ENCODE measurements at places on chromosomes 12 and 14.

DNA sequence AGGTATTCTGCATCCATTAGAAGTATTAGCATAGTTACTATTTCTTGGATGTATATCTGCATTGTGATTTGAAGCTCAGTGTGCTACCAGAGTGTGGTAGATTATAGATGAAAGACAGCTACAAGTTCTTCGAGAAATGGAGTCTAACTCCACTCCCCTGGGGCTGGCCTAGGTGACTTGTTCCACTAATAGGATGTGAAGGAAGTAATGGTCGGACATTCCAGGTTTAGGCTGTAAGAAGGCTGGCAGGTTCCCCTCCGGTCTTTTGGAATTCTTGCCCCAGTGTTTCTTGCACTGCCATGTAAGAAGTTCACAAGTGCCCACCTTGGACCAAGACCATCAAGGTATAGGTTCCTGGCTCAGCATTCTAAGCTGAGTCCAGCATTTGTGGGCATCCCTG lies 236.4 kb downstream of the FLRT2 start:
- no peak for DNase-seq

GRCh38 chr12:22536346-22536945 lies 7.9 kb downstream of the C2CD5 start:
- no peak for DNase-seq

DNA sequence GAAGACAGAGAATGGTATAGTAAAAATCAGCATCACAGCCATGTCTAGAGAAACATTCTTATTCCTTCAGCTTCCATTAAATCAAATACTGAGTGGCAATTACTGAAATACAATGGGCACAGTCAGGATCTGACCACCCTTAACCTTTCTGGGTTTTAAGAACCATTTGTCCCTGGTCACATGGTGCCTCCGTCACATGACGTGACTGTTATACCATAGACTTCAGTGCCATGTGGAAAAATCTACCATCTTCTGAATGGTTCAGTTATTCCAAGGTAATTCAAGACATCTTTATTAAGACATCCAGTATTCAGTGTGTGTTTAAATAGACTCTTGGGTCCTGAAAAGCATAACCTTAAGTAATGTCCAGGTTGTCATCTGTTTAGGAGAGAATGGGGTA lies 553.1 kb upstream of the FLRT2 start:
- DNase-seq = no peak

DNA sequence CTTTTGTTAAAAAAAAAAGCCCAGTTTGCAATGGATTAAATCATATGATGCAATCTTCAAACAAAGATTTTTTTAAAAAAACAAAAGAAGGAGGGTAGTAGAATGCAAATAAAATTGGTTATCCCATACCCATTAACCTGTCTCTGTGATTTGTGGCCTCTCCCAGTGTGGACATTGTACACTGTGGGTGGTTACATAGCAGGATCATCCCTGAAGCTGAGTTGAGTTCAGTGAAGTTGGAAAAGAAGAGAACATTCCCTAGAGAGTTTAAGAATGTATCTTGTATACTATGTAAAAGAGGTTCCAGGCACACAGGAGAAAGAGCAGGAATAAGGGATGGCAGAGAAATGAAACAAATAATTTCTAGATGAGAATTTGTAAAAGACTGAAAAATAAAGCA lies 142.4 kb upstream of the SLC16A7 start:
- no peak for DNase-seq

- no peak for DNase-seq
Measured at GRCh38 chr14:24347134-24347533, 7.3 kb upstream of the RIPK3 start.

GRCh38 chr12:64538121-64538520 lies 72.2 kb upstream of the RASSF3 start:
- DNase-seq = no peak

- DNase-seq = peak; percentile 88
Measured at GRCh38 chr12:93571365-93571924, 1.0 kb upstream of the SOCS2 start.

GRCh38 chr14:79543967-79544697 lies 667.2 kb downstream of the DIO2 start:
- no peak for DNase-seq

DNA sequence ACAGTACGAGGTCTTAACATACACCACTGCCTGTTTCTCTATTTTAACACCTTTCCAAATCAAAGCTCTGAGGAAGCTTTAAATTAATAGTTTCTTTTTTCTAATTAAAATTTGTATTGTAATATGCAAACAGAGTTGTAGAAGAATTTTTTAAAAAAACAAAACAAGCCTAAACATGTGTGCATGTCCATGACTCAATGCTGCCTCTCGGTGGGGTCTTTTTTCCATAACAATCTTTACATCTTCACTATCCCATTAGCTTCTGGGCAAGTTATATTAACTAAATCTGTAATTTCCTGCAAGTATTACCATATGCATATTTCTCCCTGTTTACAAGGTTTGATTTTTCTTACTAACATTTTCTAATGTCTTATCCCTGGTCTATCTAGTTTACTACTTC lies 143.9 kb upstream of the NAV3 start:
- peak; percentile 43 for DNase-seq

GRCh38 chr12:124685689-124686369 lies 118.4 kb upstream of the NCOR2 start:
- no peak for DNase-seq

- no peak for DNase-seq
Measured at GRCh38 chr12:5787828-5788227, 157.2 kb downstream of the ANO2 start.

DNA sequence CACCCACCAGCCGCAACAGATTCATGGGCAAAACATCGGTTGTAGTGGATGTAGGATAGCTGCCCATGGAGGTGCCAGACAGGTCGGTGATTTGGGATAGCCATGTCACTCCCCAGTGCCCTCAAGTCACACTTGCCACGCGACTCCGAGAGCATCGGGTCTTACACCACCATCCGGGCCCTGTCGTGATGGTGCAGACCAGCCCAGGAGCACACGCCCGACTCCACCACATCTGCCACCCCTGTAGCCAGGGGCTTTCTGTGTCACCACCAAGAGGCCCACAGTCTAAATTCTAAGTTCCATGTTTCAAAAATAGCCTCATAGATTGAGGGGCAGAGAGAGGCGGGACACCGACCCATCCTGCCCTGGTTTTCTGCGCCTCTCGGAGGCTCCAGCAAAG lies 18.0 kb downstream of the FOXN4 start:
- no peak for DNase-seq

DNA sequence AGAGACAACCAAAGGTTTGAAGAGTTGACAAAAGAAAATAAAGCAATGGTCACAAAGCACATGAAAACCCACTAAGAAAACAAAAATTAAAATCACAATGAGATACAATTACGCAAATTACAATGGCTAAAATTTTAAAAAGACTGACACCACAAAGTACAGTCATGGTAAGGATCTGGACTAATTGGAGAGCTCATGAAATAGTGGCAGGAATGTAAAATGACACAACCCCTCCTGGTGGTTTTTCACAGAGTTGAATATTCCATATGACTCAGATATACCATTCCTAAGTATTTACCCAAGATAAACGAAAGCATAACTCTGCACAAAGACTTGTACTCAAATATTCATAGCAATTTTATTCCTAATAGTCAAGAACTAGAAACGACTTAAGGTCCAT lies 65.9 kb downstream of the NOVA1 start:
- DNase-seq = no peak

- DNase-seq = no peak
Measured at GRCh38 chr12:46435625-46436024, 63.1 kb upstream of the SLC38A2 start.

DNA sequence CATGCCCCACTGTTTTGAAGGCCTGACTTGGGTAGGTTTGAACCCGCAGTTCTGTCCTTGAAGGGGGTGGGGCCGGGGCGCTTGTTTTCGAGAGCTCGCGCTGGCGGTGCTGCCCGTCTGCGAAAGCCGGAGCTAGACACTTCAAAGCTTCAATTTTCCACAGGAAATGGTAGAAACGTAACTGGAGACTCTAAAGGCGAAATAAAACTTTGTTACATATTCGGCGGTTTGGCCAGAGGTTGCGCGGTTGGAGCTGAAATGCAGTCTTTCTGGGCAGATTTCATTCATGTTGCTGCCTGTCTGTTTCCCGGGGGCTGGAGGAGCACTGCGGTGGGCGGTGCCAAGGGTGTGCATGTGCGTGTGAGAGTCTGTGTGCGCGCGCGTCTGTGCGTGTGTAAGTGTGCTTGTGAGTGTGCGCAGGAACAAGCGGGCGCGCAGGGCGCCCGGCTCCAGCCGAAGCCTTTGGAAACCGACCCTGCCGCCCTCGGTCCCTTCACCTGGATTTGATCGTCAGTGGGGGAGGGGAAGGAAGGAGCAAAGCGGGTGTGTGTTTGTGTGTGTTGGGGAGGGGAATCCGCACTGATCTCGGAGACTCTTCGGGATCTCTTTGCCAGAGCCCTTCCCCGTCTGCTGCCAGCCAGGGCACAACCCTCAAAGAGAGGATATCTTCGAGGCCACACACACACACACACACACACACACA lies 227.7 kb upstream of the CRY1 start:
- DNase-seq = no peak

DNA sequence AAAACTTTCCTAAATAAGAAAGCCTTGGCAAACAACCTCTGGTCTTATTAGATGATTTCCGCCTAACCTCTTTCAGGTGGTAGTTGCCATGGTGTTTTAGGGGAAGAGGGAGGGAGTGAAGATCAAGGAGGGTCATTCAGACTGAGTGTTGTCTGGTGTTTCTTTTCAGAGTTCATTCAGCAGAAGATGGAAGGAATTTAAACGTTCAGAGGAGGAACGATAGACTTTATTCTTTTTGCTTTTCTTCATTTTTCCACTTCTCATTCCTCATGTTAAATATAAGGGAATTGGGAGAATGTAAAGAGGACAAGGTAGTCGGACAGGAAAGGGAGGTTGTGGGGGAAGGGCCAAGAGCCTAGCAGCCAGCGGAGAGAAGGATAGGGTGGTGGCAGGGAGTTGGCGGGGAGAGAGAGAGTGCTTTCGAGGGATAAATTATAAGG lies 17.4 kb upstream of the SALL2 start:
- peak; percentile 45 for DNase-seq

GRCh38 chr12:79121486-79121885 lies 256.9 kb downstream of the SYT1 start:
- no peak for DNase-seq

- DNase-seq = no peak
Measured at GRCh38 chr12:132288516-132289215, 40.7 kb downstream of the GALNT9 start.

DNA sequence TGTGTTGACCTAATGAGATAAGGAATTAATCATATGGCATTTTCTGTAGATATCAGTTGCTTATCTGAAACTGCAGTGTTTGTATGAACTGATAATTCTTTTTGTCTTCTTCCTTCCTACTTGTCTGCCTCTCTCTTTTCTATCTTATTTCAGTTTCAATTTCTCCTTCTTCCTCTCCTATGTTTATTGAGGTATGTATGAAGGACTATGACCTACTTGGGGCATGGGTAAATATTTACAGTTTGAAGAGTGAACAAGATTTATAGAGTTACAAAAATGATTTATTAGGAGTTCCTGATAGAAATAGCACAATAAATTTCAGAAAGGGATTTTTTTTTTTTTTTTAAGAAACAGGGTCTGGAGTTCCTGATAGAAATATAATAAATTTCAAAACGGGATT lies 88.7 kb upstream of the MUCL1 start:
- no peak for DNase-seq

- no peak for DNase-seq
Measured at GRCh38 chr14:48325486-48325885, 650.1 kb upstream of the MDGA2 start.

GRCh38 chr12:41151793-41152192 lies 36.3 kb upstream of the PDZRN4 start:
- no peak for DNase-seq

DNA sequence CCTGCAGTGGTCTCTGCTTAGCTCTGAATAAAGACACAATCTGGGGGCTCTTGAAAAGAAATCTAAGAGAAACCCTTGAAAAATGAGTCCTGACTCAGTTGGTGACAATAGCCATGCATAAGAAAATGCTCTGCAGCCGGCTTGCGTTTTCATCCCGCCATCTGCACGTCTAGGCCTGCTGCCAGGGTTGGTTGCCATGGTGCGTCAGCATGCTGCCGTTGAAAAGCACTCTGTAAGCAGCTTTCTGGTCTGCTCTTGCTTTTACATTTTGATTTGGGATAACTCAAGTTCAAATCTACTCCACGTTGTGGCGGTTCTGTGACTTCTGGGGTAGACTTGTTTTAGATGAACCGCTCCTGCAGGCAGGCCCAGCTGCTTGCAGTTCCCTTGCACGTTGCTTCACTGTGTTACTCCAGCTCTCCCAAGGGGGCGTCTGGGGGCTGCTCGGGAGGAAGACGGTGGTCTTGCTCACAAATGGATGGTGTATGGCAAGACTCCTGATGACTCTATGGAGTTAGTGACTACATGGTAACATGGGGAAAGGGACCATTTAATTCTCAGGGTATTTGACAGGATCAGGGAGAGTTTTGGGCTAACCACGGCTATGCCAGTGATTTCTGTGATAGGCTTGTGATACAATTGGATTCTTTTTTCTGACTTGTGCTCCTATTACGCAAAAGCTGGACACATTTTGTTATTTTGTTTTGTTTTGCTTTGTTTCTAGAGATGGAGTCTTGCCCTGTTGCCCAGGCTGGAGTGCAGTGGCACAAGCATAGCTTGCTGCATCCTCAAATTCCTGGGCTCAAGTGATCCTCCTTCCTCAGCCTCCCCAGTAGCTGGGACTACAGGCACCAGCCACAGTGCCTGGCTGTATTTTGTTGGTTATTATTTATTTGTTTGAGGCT lies 15.8 kb downstream of the WNT5B start:
- peak; percentile 87 for DNase-seq

DNA sequence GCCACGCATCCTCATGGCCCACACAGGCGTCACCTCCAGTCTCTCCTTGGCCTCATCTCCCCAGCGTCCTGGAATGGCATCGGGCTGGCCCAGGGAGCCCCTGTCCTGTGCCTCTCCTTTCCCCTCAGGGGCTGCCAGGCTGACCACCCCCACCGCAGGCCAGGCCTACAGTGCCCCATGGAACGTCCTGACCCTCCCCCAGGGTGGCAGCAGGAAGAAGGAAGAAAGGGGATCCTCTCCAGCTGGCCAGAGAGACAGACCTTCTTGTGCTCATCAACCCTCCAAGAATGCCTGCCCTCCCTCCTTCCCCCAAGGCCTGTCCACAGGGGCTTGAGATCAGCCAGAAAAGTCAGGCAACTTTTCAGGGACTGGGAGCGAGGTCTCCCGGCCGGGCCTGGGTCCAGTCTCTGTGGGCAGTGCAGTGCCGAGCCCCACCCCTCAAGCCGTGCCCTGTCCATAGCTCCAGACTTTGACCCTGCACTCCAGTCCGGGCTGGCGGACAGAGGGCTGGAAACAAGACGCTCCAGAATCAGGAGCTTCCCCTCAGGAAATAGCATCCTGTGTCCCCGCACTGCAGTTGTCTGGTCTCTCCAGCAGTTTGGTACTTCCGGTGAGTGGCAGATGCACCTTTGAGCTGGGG lies at the start of gene DAO:
Gene DAO (plus strand): TSS at position 478 of the 640 bp plus-strand sequence. CDS start 4,915 bp downstream, outside the sequence.
- no peak for DNase-seq

GRCh38 chr14:56153267-56153666 lies 35.1 kb downstream of the PELI2 start:
- DNase-seq = no peak

GRCh38 chr14:103108749-103109207 lies 14.3 kb downstream of the EXOC3L4 start:
- no peak for DNase-seq

Measured in NCI-H446 treated with DMSO at 0.1 percent for 48 hours (cell line).